ENCODE measurements at places on chromosomes 4 and X. TPM values are rescaled to one million over a fixed set of nuclear protein-coding genes. Genes with fewer than 3 reads are reported as not detected.
A peak's percentile ranks its signal among the peaks of the same experiment; 100 is the strongest.

The FAM241A gene
- 1.5 TPM for total RNA-seq

DNA sequence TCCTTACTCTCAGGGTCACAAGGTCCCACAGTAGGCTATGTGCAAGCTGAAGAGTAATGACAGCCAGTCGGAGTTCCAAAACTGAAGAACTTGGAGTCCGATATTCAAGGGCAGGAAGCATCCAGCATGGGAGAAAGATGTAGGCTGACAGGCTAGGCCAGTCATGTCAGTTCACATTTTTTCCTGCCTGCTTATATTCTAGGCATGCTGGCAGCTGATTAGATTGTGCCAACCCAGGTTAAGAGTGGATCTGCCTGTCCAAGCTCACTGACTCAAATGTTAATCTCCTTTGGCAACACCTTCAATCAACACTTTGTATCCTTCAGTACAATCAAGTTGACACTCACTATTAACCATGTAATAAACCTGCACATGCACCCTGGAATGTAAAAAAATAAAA is 960.9 kb upstream of the HS3ST1 start:
- H3K36me3 ChIP-seq = no peaks in the 10 kb centered on the region
- H3K27me3 ChIP-seq = no peaks in the 10 kb centered on the region

DNA sequence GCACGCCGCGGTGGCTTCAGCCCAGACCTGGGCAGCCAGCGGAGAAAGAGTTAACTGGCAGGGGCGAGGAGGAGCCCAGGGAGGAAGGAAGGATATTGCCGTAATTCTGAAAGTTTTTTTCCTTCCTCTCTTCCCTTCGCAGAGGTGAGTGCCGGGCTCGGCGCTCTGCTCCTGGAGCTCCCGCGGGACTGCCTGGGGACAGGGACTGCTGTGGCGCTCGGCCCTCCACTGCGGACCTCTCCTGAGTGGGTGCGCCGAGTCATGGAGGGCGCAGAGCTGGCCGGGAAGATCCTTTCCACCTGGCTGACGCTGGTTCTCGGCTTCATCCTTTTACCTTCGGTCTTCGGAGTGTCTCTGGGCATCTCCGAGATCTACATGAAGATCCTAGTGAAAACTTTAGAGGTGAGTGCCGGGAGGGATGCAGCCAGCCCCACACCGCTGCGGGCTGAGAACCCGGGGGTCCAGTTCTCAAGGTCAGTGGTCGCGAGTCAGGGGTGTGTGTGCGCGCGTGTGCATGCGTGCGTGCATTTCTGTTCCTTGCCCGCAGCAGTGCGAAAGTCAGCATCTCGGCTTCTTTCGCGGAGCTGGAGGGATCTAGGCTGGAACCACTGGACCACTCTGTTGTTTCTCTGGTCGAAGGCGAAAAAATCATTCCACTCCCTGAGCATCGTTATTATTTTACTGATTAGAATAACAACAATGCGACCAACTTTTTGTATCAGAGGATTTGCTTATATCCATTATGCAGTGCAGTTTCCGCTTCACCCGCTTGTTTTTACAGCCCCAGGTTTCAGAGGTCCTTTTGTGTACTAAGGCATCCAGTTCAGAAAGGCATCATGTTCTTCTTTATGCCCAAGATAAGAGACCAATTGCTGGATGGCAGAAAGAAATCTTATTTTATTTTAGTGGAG is 709 bp downstream of the GPAT3 start:
- H3K36me3 ChIP-seq = no peaks in the 10 kb centered on the region
- peak overlapping the region; percentile 0 for H3K27ac ChIP-seq
- peak overlapping the region; percentile 84 for H3K4me3 ChIP-seq

The IQSEC2 gene
- 9.2 TPM for total RNA-seq

DNA sequence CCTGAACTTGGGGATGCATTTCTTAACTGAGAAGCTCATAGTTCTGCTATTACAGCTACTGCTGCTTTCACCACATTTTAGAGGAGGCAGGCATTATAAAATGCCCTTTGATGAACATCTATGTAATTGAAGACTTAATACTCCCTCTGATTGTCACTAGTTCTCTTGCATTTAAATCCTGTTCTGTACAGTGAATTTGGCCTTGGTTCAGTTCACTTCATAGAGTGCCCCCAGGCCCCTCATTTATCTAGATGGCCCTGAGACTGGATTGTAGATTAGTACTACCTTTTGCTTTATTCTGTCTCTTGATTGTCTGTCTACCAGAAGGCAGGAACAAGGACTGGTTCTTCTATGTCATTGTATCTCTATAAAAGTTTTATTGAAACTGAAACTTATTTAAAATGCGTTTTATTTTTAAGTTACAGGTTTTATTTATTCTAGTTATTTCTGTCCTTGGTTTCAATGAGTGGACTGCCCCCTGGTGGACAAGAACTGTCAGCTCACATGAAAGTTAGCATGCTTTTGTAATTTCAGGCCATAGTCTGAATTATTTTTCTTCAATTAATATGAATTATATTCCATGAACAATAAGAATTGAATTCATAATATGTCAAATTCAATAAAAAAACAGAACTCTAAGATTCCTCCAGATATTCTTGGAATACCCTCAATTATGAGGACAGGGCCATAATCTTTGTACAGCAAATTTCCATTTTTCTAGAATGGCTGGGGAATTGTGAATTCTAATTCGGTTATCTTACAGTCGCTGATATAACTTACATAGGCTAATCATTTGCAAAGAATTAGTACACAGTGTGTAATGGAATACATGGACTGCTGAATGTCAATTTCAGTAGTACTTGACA is 47.2 kb upstream of the TMEM33 start:
- DNase-seq = peak; percentile 16
- no peak overlapping the region for H3K4me3 ChIP-seq
- no peak overlapping the region for H3K27ac ChIP-seq
- no peaks in the 10 kb centered on the region for H3K4me1 ChIP-seq
- no peaks in the 10 kb centered on the region for H3K36me3 ChIP-seq

- peaks cover 23% of the 10 kb centered on the region for H3K36me3 ChIP-seq
- H3K27ac ChIP-seq = no peak overlapping the region
- no peaks in the 10 kb centered on the region for H3K27me3 ChIP-seq
These were observed 7.8 kb downstream of the FLNA start for GRCh38 chrX:154366666-154367055.

GRCh38 chr4:166400270-166400894 is 527.3 kb downstream of the TLL1 start:
- no peaks in the 10 kb centered on the region for H3K4me1 ChIP-seq
- H3K27ac ChIP-seq = no peak overlapping the region
- no peaks in the 10 kb centered on the region for H3K36me3 ChIP-seq
- H3K4me3 ChIP-seq = no peak overlapping the region

The EGF gene
- 25.1 TPM for total RNA-seq

DNA sequence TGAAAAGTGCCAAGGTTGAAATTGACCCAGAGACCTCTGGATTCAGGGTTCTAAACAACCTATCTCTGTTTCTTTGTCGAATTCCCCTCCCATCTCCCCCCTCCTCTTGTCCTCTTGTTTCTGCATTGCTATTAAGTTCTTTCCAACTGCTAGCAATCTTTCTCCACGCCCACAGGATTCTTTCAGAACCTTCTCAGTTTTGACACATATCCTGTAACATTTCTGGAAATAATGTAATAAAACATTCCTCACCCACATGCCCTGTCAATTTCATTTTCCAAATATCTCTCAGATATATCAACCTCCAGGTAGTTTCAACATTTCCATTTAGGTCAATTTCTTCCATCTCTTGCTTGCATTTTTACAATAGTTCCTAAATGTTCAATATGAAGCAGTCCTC is 1105.9 kb downstream of the ARAP2 start:
- H3K27ac ChIP-seq = no peak overlapping the region
- no peaks in the 10 kb centered on the region for H3K27me3 ChIP-seq
- H3K4me3 ChIP-seq = no peak overlapping the region
- H3K4me1 ChIP-seq = no peaks in the 10 kb centered on the region
- no peaks in the 10 kb centered on the region for H3K36me3 ChIP-seq

GRCh38 chrX:25154168-25154567 is 138.4 kb upstream of the ARX start:
- no peak overlapping the region for H3K4me3 ChIP-seq
- no peak overlapping the region for H3K27ac ChIP-seq
- H3K36me3 ChIP-seq = no peaks in the 10 kb centered on the region
- H3K4me1 ChIP-seq = peaks cover 2% of the 10 kb centered on the region
- no peak for DNase-seq

- H3K4me3 ChIP-seq = no peak overlapping the region
- peak; percentile 85 for DNase-seq
- H3K4me1 ChIP-seq = peaks cover 34% of the 10 kb centered on the region
- no peaks in the 10 kb centered on the region for H3K27me3 ChIP-seq
- no peak overlapping the region for H3K27ac ChIP-seq
These were observed 98.3 kb downstream of the DCLK2 start for GRCh38 chr4:150176547-150176946.

DNA sequence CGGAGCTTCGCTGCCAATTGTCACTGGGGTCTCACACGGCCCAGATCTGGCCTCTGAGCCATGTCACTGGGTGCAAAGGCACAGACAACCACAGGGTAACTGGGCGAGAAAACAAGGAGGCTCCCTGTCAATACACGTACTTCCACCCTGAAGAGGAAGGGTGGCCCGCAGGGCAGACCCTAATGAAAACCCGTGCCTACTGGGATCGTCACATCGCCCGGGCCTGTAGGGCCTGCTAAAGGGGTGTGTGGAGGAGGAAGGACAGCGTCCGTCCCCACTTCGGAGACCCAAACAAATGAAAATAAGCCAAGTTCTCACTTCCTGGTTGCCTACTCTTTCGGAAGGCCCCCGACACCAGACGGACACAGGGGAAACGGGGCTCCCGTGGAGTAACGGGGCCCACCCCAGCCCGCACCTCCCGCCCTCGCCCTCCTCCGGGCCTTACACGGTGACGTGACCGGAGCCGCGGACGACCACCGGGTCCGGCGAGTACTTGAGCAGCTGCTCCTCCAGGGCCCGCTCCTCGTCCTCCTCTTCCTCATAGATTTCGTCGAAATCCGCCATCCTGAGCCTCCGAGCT is 578 bp downstream of the CHIC2 start:
- H3K4me3 ChIP-seq = peak overlapping the region; percentile 90
- no peaks in the 10 kb centered on the region for H3K36me3 ChIP-seq
- DNase-seq = no peak
- peak overlapping the region; percentile 93 for H3K27ac ChIP-seq
- H3K4me1 ChIP-seq = peaks cover 51% of the 10 kb centered on the region

The KCNIP4 gene
- 0.26 TPM for total RNA-seq

The CPEB2 gene
- 47.3 TPM for total RNA-seq

DNA sequence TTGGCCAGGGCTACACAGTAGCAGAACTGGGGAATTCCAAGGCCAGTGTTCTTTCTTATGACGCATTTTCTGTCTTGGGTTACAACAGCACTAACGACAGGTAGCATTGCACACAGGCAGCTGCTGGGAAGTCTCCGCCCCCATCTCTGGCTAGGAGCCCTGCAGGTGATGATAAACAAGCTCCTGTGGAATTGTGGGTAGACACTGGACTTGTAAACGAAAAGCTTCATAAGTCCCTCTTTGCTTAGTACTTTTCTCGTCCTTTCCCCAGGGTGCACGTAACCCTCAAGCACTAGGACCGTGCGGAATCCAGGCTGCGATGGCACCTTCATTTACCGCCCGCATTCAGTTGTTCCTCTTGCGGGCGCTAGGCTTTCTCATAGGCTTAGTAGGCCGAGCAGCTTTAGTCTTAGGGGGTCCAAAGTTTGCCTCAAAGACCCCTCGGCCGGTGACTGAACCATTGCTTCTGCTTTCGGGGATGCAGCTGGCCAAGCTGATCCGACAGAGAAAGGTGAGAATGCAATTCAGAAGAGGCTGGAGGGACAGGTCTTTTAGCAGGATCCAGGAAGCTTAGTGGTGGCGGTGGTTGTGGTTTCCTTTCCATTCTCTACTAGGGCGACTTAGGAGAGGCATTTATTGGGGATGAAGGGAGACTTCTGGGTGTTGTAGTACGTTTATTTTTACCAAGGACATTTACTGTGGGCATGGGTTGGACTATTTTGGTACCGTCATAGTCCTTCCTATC is at the start of gene FAAH2:
Gene FAAH2, plus strand, starts transcription at position 200 of the 745 bp plus-strand sequence. Its CDS starts 120 bp downstream, at position 320.
- H3K27ac ChIP-seq = no peak within 1 kb of the TSS
- no peaks in the 10 kb centered on the region for H3K36me3 ChIP-seq
- H3K4me1 ChIP-seq = no peaks in the 10 kb centered on the region
- no peak within 1 kb of the TSS for H3K4me3 ChIP-seq

- H3K36me3 ChIP-seq = peaks cover 4% of the 10 kb centered on the region
- H3K4me3 ChIP-seq = peak within 1 kb of the TSS; percentile 92
- DNase-seq = peak; percentile 61
- H3K27ac ChIP-seq = peak within 1 kb of the TSS; percentile 98
- H3K27me3 ChIP-seq = no peaks in the 10 kb centered on the region
These were observed at the start of gene YIPF6 for GRCh38 chrX:68498508-68499379. TSS of gene YIPF6 (plus strand) at chrX:68499051. CDS start at chrX:68499067, 16 bp downstream.

DNA sequence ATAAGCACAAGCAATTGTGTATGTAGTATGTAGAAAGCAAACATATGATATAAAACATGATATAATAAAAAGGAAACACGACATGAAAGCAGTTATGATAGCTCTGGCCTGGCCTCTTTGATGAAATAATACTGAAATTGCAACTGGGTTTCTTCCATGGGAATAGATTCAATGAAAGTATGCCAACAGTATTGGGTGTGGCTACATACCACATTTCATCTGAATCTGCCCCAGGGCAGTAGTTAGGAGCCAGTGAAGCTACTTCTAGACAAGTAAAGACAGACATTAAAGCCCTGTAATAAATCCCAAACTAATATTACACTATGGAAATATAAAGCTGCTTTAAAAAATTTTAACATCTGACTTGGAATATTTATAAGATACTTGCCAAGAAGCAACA is 207.3 kb downstream of the FBXW7 start:
- H3K4me1 ChIP-seq = no peaks in the 10 kb centered on the region
- peaks cover 29% of the 10 kb centered on the region for H3K36me3 ChIP-seq
- H3K27ac ChIP-seq = no peak overlapping the region
- no peaks in the 10 kb centered on the region for H3K27me3 ChIP-seq
- no peak for DNase-seq
- H3K4me3 ChIP-seq = no peak overlapping the region

The KDR gene
- total RNA-seq = 2.5 TPM

DNA sequence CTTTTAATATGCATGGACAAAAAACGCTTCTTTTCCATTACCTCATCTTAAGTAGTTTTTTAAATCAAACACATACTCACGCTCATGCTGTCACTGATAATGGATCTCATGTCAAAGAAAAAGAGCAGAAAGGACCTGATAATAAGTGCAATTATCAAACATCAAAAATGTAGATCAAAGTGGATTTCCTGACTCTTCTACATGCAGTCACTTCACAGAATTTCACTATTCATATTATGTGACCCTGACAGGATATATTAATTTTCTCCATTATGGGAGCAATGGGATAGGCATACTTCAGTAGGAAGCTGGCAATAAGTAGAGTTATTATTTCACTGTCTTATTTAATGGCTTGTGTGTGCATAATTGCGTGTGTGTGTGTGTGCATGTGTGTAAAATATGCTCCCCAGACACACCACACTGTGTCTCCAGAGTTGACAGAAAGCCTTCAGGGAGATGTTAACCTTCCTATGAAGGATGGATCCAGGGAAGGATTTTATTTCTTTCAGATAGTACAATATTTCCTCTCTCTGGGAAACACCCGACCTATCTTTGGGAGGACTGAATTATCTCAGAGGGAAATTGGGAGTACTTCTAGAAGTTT is 445.2 kb downstream of the SH2D1A start:
- DNase-seq = no peak
- H3K27ac ChIP-seq = no peak overlapping the region
- H3K4me1 ChIP-seq = no peaks in the 10 kb centered on the region
- H3K36me3 ChIP-seq = no peaks in the 10 kb centered on the region
- H3K4me3 ChIP-seq = no peak overlapping the region

The SPANXD gene
- not detected for total RNA-seq

GRCh38 chr4:177771645-177772044 is 329.4 kb upstream of the AGA start:
- no peak for DNase-seq
- H3K4me3 ChIP-seq = no peak overlapping the region
- no peaks in the 10 kb centered on the region for H3K27me3 ChIP-seq

Measured in astrocyte (in vitro differentiated cells and primary cell).